Activated T-cell treated with anti-CD3 and anti-CD28 coated beads for 24 hours (primary cell): ENCODE measurements at places on chromosomes 16 and 17.

DNA sequence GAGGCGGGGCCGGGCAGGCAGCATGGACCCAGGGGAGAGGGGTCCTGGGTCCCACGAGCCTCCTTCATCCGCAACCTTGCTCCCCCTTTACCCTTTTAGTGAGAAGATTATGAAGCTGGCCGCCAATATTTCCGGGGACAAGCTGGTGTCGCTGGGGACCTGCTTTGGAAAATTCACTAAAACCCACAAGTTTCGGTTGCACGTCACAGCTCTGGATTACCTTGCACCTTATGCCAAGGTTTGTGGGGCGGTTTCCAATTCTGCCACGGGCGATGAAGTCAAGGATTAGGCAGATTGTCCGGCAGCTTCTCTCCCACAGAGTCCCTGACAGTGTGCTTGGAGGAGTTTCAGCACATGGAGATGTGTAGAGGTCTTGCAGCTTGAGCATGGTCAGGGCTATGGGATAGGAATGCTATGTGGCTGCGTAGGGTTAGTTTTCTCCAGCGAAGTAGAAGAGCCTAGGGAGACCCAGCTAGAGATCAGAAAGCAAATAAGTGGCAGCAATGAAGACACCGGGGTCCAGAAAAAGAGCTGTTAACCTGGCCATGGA is 598 bp downstream of the NIP7 start:
- peak; percentile 16 for DNase-seq

DNA sequence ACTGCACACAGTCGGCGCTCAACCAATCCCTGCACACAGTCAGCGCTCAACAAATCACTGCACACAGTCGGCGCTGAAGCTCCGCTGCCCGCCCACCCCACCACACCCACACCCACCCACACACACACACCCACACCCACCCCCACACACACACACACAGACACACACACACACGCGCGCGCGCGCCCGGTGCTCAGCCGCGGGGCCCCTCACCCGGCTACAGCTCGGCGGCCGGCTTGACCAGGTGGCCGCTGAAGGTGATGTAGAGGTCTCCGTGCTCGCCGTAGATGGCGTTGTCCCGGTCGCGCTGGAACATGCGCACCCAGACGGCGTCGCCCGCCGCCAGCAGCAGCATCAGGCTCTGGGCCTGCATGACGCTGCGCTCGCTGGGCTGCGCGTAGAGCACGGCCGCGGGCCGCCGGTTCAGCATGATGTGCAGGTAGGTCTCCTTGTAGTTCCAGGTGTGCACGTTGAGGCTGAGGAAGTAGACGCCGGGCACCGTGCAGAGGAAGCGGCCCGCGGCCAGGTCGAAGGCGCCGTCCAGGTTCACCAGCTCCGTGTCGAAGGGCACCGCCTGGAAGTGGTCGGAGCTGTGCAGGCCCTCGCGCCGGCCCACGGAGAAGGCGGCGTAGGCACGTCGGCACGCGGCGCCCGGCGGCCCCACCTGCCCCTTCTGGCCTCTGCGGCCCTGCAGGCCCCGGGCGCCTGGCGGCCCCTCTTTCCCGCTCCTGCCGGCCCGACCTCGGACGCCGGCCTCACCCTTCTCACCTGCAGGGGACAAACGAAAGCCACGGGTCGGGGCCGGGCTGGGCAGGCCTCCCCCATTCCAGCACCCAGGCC is 2.5 kb downstream of the C1QTNF8 start:
- DNase-seq, result no peak

- DNase-seq, result no peak
Measured at GRCh38 chr17:49193513-49194296, 16.7 kb downstream of the GNGT2 start.

GRCh38 chr17:67544364-67544955 is 167.4 kb downstream of the PITPNC1 start:
- DNase-seq, result no peak

DNA sequence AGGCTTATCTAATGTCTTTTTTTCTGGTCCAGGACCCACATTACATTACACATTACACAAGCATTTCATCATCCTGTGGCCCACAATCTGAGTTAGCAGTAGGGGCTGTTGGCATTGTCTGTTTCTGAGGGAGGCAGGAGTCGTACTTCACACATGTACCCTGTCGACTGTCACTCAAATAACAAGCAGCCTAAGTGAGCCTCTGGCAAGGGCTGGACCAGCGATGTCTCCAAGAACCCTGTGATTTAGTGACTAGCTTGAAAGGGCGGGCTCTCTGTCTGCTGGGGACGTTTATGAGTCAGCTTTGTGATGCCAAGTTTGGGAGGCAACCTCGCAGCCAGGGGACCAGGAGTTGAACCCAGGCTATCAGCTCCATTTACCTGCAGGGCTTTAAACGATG is 251.4 kb downstream of the HS3ST3B1 start:
- no peak for DNase-seq
